Stimulated activated CD4-positive, alpha-beta T cell treated with anti-CD3 and anti-CD28 coated beads, Interleukin-2, amount 100 ng/mL, for 24 hours (primary cell): ENCODE measurements at places on chromosomes 12 and 14.

- peak; percentile 54 for DNase-seq
Measured at GRCh38 chr12:14956024-14956891, 5.1 kb downstream of the ARHGDIB start.

DNA sequence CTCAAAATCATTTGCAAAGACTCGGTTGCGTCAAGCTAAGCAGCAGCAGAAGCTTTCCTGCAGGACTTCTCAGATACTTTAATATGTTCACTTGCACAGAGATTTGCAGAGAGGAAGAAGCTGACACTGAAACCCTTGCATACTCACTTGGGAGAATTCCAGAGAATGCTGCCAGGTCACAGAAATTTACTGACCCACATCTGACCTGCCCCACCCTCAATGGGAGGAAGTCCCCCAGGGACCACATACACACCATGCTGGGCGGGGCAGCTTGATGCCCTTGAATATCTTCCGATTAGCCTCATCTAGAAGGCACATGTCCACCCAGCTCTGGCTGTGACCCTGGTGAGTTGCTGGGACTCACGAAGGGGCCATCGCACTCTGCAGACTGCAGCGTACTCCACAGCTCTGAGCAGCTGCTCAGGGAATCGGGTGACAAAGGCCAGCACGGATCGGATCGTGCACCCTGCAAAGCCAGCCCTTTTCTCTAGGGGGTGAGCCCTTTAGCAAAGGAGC lies 83.2 kb downstream of the ITPK1 start:
- DNase-seq = no peak

DNA sequence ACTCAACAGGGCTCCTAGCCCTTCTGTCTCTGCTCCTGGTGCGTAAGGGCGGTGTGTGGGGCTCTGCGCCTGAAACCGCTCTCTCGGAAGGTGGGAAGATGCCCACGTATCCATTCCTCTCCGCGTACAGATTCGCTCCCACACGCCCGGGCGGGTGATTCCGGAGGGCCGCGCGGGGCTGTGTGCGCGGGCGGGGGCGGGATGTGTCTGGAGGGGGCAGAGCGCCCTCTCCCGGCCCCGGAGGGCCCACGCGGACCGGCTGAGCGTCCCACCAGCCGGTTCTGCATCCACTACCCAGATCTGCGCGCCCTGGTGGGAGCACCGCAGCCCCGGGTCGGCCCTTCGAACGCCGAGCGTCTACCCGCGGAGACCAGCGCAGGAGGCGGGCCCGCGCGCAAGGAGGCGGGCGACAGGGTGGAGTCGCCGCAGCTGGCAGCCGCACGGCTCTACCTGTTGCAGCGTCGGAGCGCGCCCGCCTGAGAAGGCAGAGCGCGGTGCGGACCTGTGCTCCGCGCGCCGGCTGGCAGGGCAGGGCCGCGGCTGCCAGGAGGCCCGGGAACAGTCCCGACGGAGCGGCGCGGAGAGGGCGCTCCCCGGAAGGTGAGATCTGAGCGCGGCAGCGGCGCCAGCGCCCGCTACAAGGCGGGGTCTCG lies 1.4 kb upstream of the KCNK13 start:
- DNase-seq = peak; percentile 69

DNA sequence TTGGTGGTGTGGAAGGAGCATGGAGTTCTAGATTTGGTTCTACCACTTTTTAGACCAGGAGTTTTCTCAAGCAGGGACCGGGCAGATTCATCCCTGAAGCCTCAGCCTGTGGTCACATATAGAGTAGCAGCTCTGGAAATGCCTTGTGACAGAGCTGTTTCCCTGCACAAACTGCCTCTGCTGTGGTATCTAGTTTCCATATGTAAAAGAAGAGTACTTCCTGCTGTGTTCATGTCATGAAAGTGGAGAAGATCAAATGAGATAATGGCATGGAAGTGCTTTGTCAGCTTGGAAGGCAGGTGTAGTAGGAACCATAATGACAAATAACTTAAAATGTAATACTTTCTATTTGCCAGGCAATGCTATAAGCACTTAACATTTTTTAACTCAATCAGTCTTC lies 26.1 kb downstream of the OTUB2 start:
- no peak for DNase-seq

- no peak for DNase-seq
Measured at GRCh38 chr12:44428825-44429224, 447.3 kb downstream of the NELL2 start.

DNA sequence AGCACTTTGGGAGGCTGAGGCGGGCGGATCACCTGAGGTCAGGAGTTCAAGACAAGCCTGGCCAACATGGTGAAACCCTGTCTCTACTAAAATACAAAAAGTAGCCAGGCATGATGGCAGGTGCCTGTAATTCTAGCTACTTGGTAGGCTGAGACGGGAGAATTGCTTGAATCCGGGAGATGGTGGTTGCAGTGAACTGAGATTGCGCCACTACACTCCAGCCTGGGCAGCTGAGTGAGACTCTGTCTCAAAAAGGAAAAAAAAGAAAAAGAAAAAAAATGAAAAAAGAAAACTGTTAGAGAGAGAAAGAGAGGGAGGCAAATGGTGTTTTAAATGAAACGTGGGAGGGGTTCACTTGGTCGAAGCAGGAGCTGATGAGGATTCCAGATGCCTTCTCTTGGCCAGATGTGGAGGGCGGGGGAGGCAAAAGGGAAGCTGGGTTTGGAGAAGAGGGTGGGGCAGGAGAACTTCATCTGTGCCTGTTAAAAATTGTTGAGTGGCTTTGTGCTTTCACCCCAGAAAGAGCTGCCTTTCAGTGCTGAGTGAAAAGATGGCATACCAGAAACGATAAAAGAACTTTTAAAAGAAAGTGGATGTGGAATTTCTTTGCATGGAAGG lies 1.1 kb downstream of the EMP1 start:
- DNase-seq = no peak

DNA sequence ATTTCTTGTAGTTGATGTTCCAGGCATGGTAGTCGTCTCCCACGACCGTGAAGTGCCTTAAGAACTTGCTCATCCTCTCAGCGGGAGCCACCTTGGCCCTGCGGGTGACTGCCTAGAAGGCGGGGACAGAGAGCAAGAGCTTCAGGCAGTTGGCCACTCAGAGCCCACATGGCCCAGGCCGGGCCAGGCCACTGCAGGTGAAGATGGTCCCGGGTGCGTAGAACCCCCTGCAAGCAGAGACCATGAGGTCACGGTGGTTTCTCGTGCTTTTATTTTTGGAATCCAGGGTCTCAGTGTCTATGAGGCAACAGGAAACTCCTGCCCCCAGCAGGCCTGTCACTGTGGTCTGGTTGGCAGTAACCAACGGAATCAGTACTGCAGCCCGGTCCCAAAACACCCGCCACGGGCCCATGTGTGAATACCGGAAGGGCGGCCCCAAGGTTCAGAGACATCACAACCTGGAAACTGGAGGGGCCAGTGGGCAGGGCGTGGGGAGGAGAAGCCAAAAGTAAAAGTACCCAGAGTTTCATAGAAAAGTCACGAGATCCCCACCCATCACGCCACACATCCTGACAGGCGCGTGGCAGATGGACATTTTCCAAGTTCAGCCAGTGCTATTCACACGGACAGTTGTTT lies 27.5 kb downstream of the HVCN1 start:
- peak; percentile 43 for DNase-seq

DNA sequence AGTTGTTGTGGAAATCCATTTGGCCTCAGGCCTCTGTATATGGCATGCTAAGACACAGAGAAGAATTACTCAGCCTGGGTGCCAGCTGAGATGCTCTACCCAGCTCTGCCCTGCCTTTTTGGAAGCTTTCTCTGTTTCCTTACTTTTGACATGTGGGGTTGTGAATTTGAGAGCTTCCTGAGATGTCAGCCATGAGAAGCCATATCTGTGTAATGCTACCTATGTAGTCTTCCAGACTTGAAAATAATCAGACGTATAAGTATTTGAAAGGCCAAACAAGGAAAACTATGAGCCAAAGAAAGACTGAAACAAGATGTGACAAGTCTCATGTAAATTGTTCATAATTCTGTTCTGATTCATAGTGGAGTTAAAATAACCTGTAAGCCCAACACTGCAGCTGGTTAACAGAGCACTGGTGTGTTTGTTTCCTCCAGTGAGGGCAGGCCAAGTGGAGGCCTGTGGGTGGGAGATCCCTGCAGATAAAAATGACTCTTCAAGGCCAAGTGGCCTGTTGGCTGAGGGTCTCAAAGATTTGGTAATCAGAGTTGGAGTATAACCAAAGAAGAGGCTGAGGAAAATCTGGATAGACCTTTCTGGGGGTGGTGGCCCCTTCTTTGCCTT lies 94.0 kb downstream of the TMX1 start:
- no peak for DNase-seq

GRCh38 chr12:1829306-1829900 lies 9.0 kb downstream of the LRTM2 start:
- no peak for DNase-seq

DNA sequence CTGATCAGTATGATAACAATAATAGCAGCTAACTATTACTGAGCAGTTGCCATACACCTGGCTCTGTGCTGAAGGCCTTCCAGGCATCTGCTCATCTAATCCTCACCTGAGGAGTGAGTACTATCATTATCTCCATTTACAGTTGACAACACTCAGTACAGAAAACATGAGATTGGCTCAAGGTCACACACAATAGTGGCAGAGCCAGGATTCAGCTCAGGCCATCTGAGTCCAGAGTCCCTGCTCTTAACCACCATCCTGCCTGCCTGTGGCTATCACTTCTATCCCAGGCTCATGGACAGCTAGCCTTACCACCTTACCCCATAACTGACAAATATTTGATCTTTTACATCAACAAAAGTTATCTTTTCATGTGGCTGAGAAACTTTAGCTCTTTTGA lies 155.5 kb downstream of the PPM1H start:
- DNase-seq = no peak

DNA sequence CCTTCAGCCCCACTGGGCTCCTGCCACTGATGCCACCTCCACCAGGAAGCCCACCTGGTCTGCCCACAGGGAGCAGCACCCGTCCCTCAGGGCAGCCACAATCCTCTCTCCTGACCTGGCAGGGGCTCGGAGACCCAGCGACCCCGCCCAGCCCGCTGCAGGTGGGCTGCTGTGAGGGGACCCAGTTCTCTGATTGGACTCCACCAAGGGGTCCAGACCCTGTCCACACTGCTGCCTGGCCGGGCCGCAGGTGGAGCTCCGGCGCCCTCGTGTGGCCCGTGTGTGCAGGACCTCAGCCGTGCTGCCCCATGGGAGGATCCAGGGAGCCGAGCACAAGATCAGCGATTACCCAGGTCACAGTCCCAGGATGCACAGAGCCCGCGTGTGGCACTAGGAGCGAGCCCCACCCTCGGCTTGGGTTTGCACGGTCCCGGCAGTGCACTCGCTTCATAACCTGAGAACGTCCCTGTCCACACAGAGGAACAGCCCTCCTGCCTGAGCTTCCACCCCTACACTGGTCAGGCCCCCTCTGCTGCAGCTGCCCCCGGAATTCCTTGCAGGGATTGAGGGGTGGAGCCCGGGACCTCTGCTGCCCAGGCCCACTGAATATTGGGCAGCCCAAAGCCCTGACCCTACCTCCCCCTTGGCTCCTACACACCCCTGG lies 35.4 kb upstream of the TMEM179 start:
- peak; percentile 50 for DNase-seq

- no peak for DNase-seq
Measured at GRCh38 chr12:87233671-87234070, 795.5 kb downstream of the C12orf50 start.

DNA sequence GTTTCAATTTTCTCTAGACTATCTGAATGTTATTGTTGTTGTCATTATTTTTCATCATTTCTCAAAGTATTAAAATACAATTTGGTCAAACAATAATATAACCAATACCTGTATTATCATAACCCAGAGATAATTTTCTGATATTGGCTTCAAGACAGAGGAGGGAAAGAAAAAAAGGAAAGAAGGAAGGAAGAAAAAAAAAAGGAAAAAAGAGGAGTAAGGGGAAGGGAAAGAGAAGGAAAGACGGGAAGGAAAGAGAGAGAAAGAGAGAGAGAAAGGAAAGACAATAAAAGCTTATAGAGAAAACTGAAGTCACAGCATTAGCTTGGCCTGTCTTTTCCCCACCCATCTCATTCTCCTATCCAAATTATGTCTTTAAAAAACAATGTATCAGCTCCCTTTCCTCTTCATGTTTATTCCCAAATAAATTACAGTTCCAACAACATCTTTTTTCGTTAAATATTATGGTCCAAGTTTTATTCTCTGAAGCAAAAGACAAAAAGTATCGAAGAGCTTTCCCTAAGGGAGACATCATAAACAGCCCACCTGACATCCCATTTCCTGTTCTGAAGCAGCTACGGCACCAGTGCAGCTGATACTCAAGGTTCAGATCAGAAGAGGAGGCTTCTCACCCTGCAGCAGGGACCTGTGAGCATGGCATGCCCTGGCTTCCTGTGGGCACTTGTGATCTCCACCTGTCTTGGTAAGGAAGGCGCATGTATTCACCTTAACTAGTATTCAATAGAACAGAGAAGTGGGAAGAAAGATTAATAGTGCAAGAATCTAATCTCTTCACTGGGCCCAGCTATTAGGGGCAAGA lies 308.3 kb downstream of the DAD1 start:
- no peak for DNase-seq

GRCh38 chr12:19710811-19711793 lies 271.8 kb downstream of the AEBP2 start:
- DNase-seq = no peak

- DNase-seq = no peak
Measured at GRCh38 chr12:123073292-123073691, 77.6 kb downstream of the PITPNM2 start.

- DNase-seq = no peak
Measured at GRCh38 chr14:50941151-50941550, 3.1 kb downstream of the PYGL start.

- no peak for DNase-seq
Measured at GRCh38 chr12:112820796-112821195, 29.2 kb downstream of the RPH3A start.
